ENCODE measurements at places on chromosomes 3 and 15. TPM values are rescaled to one million over a fixed set of nuclear protein-coding genes. Genes with fewer than 3 reads are reported as not detected.
A peak's percentile ranks its signal among the peaks of the same experiment; 100 is the strongest.

DNA sequence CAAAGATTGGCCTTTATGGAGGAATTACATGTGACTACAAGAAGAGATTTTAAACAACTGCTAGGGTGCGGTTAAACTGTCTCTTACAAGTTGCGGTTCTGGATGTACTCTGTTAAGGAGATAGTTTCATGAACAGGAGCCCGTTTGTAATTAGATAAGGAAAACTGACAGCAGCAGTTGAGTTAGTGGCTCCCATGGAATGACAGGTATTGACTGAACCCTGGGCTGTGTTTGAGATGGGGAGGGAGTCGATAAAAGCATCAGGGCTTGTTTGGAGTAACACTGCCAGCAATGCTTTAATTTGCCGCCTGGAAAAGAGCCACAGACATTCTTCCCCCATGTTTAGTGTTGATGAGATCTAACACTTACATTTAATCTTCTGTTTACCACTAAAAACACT, 139.9 kb downstream of the ROBO2 start:
- DNase-seq: no peak
- H3K4me3 ChIP-seq: no peak overlapping the region
- H3K27ac ChIP-seq: no peak overlapping the region
- H3K27me3 ChIP-seq: no peaks in the 10 kb centered on the region
- no peaks in the 10 kb centered on the region for H3K4me1 ChIP-seq

GRCh38 chr3:74562558-74563269, 51.7 kb downstream of the CNTN3 start:
- no peak overlapping the region for H3K27ac ChIP-seq
- H3K36me3 ChIP-seq: no peaks in the 10 kb centered on the region
- no peak overlapping the region for H3K4me3 ChIP-seq
- H3K27me3 ChIP-seq: no peaks in the 10 kb centered on the region
- H3K4me1 ChIP-seq: no peaks in the 10 kb centered on the region

DNA sequence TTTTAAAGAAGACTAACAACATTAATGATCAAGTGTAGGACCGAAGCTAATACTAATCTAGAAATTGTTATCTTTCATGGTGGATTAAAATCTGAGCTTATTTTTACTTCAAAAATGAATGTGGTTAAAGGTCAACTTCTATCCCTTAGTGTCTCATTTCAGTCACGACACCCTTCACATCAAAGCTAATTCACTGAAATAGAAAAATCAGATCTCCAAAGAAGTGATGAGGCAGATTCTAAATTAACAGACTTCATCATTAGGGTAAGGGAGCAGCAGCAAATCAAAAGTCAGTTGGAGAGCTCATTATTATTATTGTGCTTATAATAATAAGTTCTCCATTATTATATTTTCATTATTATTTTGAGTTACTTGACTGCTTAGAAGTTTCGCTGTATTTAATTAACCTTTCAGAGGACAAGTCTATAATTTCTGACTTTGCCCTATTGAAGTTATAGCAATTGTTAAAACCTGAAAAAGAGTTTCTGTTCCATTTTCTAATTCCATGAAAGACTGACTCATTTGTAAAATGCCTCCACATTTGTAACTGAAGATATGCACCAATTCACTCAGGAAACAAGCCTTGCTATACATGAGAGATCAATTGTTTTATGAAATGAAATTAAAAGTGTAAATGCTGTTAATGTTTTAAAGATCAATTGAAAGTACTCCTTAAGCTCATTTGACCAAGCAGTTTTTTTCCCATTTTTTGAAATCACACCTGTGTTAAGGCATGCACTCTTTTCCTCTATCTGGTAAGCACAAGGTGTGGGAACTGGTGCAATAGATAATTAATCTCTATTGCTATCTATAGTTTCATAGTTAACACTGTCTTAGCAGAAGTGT, 23.1 kb upstream of the CMC1 start:
- no peaks in the 10 kb centered on the region for H3K36me3 ChIP-seq
- H3K4me1 ChIP-seq: no peaks in the 10 kb centered on the region
- H3K27me3 ChIP-seq: no peaks in the 10 kb centered on the region
- no peak overlapping the region for H3K27ac ChIP-seq
- H3K4me3 ChIP-seq: no peak overlapping the region
- no peak for DNase-seq

GRCh38 chr15:47929138-47929803, 191.5 kb upstream of the SLC24A5 start:
- no peaks in the 10 kb centered on the region for H3K4me1 ChIP-seq
- H3K27me3 ChIP-seq: no peaks in the 10 kb centered on the region
- DNase-seq: no peak
- no peak overlapping the region for H3K27ac ChIP-seq
- H3K36me3 ChIP-seq: no peaks in the 10 kb centered on the region

- DNase-seq: no peak
- H3K27me3 ChIP-seq: no peaks in the 10 kb centered on the region
- H3K36me3 ChIP-seq: no peaks in the 10 kb centered on the region
- no peaks in the 10 kb centered on the region for H3K4me1 ChIP-seq
- no peak overlapping the region for H3K4me3 ChIP-seq
Measured at GRCh38 chr15:25763331-25763751, 99.8 kb downstream of the ATP10A start.

- H3K27ac ChIP-seq: peak overlapping the region; percentile 98
- no peak for DNase-seq
- H3K4me1 ChIP-seq: peaks cover 19% of the 10 kb centered on the region
Measured at GRCh38 chr15:58934114-58934447, 602 bp upstream of the SLTM start.

DNA sequence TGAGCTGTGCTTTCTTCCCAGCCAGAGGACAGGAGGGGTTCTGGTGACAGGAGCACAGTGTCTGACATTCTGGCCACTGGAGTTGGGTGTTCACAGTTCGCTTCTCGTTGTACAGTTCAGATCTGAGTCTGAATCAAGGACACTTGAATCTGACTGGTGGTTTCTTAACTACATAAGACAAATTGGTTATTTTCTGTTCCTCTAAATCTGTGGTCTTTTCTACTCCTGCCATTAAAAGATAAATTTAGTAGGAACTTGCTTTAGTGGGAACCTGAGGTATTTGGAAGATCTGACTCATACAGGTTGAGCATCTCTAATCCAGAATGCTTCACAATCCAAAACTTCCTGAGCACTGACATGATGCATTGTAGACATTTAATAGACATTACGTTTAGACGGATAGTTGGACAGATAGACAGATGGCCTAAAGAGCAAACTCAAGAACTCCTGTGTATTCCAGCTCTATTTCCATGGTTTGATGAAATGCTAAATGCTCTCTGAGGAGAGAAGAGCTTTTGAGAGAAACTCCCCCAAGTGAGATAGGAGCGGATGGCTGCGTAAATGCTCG, 71.0 kb downstream of the CCK start:
- no peak overlapping the region for H3K27ac ChIP-seq
- no peaks in the 10 kb centered on the region for H3K27me3 ChIP-seq
- H3K4me3 ChIP-seq: no peak overlapping the region
- H3K4me1 ChIP-seq: peaks cover 15% of the 10 kb centered on the region

DNA sequence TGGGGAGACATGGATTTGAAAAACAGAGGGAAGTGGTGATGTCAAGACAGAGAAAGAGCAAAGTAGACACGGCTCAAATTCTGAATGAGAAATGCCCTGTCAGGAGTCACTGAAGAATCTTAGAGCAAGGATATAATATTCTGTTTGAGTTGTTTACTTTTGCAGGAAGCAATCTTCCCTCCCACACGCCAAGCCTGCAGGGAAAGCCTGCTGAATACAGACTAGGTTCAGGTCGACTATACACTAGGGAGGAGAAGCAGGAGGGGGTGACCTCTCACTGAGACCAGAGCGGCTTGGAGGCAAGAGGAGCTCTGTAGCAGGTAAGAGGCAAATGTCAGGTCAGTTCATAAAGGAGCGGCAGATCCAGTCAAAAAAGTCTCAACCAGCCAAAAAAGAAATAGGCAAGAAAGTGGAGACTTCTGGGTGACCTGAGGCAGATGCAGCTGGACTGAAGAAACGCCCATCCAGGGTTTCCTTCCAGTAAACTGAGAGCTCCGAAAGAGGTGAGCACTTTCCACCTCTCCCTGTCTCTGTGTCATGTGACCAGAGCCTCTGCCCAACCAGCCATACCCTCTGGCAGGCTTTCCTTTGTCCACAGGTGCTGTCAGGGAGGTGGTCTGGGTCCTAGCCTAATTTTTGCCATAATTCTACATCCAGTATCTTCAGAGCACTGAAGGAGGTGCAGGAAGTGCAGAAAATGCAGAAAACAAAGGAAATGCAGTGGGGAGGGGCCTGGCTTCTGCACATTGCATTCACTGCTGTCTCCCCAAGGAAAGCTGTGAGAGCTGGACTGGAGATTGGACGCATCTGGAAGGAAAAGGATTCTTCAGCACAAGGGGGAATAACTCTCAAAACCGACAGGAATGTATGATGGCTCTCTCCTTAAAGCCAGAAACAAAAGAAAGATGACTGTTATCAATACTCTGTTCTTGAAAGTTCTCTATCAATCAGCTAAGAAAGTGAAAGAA, 37.8 kb upstream of the CTXND1 start:
- no peaks in the 10 kb centered on the region for H3K4me1 ChIP-seq
- no peaks in the 10 kb centered on the region for H3K36me3 ChIP-seq
- H3K27ac ChIP-seq: no peak overlapping the region
- no peak overlapping the region for H3K4me3 ChIP-seq

GRCh38 chr3:56251343-56251945, 216.8 kb downstream of the ERC2 start:
- H3K36me3 ChIP-seq: no peaks in the 10 kb centered on the region
- H3K27me3 ChIP-seq: no peaks in the 10 kb centered on the region
- no peaks in the 10 kb centered on the region for H3K4me1 ChIP-seq
- peak; percentile 30 for DNase-seq

GRCh38 chr3:156665291-156665690, 9.1 kb upstream of the TIPARP start:
- no peaks in the 10 kb centered on the region for H3K27me3 ChIP-seq
- no peaks in the 10 kb centered on the region for H3K36me3 ChIP-seq
- no peak for DNase-seq
- H3K4me3 ChIP-seq: no peak overlapping the region

- no peak overlapping the region for H3K4me3 ChIP-seq
- no peaks in the 10 kb centered on the region for H3K27me3 ChIP-seq
- H3K27ac ChIP-seq: no peak overlapping the region
- no peaks in the 10 kb centered on the region for H3K4me1 ChIP-seq
Measured at GRCh38 chr3:14278265-14278798, 99.7 kb downstream of the LSM3 start.

- H3K36me3 ChIP-seq: no peaks in the 10 kb centered on the region
- no peaks in the 10 kb centered on the region for H3K27me3 ChIP-seq
- H3K27ac ChIP-seq: no peak overlapping the region
- no peak for DNase-seq
- no peak overlapping the region for H3K4me3 ChIP-seq
- H3K4me1 ChIP-seq: no peaks in the 10 kb centered on the region
Measured at GRCh38 chr3:62090066-62090465, 283.3 kb downstream of the FEZF2 start.

DNA sequence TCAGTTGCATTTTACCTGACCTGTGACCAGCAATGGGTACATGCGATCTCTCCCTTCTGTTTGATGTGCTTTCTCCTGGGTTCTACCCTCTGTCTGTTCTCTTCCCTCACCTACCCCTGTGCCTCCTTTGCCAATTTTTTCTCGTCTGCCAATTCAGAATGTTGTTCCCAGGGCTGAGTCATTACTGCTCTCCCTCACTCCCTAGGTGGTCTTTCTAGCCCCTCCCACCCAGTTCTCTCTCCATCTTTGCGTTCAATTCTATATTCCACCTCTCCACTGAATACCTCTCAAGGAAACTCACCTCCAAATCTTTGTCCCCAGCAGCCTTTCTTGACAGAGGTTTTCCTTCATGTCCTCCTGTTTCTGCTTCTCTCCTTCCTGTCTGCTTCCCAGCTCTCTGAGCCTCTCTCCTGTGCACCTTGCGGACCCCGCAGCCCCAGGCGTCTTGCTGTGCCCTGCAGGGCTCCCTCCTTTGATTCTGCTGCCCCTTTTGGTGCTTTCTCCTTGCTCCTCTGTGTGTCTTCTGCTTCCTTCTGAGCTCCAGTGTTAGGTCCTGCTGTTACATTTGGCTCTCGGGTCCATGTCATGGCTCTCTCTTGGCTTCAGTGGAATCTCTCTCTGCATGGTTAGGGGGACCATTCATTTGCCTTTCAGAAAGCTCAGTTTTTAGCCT, 398.2 kb upstream of the TPM1 start:
- H3K4me1 ChIP-seq: no peaks in the 10 kb centered on the region
- no peaks in the 10 kb centered on the region for H3K36me3 ChIP-seq
- H3K27me3 ChIP-seq: no peaks in the 10 kb centered on the region
- no peak for DNase-seq

CACNA1D gene
- not detected for polyA plus RNA-seq

GOLGA8T gene
- polyA plus RNA-seq: not detected

SMCO1 gene
- polyA plus RNA-seq: not detected

GHSR gene
- polyA plus RNA-seq: not detected

CIDEC gene
- not detected for polyA plus RNA-seq

FANCD2OS gene
- not detected for polyA plus RNA-seq

VGLL4 gene
- polyA plus RNA-seq: 29.8 TPM

OSTN gene
- polyA plus RNA-seq: not detected
